ENCODE measurements at places on chromosomes 2 and 18. TPM values are rescaled to one million over a fixed set of nuclear protein-coding genes. Genes with fewer than 3 reads are reported as not detected.
A peak's percentile ranks its signal among the peaks of the same experiment; 100 is the strongest.

- DNase-seq, result no peak
Measured at GRCh38 chr18:49813069-49813318, 339 bp downstream of the ACAA2 start.

GRCh38 chr18:45057955-45058600 is 377.4 kb downstream of the SETBP1 start:
- no peak for DNase-seq

Gene NOL4
- not detected for total RNA-seq

- no peak for DNase-seq
Measured at GRCh38 chr2:231602859-231603467, 10.3 kb downstream of the TEX44 start.

DNA sequence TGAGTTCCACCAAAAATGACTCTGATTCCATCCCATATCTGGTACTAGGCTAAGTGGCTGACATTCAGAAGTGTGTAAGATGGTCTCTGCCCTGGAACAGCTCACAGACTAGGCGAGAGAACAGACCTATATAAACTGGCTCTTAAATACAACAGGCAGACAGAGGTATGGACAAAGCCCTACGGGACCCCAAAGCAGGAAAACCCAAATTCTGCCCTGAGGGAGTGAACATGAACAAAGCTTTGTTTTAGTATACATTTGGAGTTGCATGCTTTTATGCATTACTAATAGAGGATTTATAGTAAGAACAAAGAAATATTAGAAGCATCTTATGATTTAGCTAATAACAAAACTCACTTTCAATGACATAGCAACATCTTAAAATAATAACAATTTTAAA is 25.1 kb downstream of the GDF7 start:
- DNase-seq, result no peak

DNA sequence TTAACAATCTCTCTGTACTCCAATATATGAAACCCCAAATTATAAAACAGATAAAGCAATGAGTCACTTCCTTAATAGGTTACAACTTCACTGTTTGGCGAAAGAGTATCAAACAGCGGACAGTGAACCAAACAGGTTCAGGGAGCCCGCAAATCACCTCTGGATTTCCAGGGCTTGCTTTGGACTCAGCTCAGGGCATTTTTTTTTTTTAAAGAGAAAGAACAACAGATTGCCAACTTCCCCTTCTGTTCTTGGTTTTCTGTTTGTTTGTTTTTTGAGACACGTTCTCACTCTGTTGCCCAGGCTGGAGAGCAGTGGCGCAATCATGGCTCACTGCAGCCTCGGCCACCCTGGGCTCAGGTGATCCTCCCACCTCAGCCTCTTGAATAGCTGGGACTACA is 52.7 kb downstream of the ABCB11 start:
- DNase-seq, result no peak

DNA sequence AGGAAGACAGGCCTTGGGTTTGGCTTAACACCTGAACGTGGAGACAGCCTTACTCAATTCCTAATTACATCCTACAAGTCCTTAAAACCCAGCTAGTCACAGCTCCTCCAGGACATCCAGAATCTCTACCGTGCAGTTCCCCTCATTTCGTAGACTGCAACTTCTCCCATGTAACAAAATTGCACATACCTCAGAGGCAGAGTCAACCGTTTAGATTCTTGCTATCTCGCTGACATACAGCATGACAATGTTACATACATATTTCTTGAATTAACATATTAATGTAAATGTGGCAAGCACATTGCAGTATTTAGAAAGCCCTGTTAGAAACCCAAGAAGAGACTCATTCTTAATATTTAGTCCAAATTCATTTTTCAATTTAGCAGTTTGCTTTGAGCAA is 358.7 kb downstream of the SETBP1 start:
- DNase-seq, result no peak

DNA sequence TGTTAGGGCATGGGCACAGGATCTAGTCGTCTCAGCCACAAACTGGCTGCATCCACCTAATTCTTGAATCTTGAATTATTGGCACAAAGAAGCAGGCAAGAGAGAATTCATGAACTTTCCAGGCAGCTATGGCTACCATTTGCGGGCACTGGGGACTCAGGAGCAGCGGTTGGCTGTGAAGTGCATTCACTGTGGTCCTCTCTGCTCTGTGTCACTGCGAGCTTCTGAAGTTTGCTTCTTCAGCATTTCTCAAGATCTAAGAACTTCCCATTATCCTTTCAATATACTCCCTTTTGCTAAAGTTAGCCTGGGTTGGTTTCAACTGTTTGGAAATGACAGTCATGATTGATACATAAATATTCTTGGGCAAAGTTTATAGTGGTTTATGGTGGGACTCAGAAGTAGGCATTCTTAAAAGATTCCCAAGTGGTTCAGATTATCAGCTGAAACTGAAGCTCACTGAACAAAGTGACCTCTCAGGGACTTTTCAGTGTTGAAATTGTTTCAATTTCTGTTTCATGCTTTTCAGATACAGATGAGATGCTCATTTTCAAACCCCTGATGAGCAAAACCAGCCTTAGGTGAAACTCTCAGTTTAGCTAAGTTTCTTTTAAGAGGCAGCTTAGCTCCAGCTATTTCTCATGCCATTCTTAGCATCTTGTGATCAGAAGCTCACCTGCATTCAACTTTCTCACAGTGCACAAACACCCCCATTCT is 1258.3 kb upstream of the GYPC start:
- DNase-seq, result no peak

DNA sequence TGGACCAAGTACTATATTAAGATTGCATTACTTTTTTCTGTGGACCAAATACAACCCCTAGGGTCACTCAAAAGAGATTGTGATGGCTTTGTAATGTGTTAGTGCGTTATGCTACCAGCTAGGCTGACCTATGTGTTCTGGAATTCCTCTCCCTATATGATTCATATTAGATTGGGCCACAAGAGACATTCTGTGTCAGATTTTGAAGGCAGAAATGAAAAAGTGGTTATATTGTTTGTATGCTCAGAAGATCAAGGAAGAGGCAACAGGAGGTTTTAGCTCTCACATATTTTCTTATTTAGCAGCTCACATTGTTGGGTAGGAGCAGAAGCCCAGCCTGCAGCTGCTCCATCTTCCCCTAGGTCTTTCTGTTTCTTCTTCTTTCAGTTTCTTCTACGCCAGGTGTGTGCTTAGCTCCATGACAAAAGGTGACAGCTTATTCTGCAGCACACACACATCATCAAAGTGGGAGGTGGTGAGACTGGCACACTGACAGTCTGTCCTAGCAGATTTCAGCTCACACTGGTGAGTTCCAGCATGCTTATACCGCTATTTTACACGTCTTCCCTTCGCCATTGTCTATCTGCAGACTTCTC is 156.8 kb upstream of the UBE2E3 start:
- no peak for DNase-seq

DNA sequence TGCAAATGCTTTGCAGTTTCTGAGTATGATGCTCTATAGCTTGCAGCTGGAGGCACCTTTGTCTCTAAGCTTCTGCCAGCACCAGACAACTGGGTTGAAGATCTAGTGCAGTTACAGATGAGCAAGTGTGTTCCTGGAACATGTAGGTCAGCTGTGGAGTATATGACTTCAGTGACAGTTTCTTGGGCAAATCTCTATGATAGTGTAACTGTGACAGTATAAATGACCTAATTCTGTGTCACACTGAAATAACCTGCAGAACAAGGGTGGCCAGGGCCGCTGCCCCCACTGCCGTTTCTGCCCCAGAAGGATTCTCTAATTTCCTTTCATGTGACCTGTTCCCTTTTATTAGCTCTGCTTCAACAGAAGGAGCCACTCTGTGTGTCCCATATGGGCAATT is 145.3 kb upstream of the DAPL1 start:
- DNase-seq, result no peak

Gene RAD51AP2
- total RNA-seq, result not detected

DNA sequence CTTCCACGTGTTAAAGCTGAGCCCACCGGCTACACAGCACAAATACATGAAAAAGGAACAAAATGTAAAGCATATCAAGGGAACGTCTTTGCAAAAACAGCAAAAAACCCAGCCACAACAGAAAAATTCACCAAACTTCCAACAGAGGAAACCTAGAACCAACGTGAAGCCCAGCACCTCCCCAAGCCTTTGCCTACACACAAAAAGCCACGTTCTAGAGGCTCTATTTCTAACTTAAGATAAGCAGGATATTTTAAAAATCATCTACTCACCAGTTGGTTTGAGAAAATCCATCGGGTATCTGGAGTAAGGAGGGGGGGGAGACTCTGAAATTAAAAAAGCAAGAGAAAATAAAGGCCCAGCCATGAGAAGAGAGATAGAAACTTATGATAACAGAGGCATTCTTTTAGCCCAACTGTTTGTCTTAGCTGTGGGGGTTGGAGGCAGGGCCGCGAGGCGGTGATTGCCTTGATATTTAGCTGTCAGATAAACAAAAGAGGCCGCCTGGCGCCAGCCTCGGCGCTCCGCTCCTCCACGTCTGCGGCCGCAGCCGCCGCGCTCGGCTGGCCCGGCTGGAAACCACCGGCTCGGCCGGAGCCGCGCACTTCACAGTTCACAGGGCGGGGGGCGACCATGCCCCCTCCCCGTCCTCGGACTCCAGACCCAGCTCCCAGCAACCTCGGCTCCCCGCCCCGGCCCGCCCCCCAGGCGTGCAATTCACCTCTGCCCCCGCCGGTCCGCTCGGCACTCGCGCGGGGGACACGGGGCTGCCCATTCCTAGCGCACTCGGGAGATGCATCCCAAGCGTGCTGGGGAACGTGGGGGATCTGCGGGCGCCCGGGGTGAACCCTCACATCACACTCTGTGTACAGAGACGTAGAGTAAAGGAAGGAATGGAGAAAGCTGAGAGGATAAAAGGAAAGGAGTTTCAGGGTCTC is 2.4 kb downstream of the SMAD7 start:
- DNase-seq, result peak; percentile 49

Gene IL37
- total RNA-seq, result not detected

Gene RALB
- 16.4 TPM for total RNA-seq

Gene SLC5A7
- total RNA-seq, result not detected

Gene GNLY
- 3.2 TPM for total RNA-seq

Measured in activated naive CD4-positive, alpha-beta T cell treated with anti-CD3 and anti-CD28 coated beads for 36 hours (primary cell).